ENCODE measurements at places on chromosomes 11 and 22. TPM values are rescaled to one million over a fixed set of nuclear protein-coding genes. Genes with fewer than 3 reads are reported as not detected.

DNA sequence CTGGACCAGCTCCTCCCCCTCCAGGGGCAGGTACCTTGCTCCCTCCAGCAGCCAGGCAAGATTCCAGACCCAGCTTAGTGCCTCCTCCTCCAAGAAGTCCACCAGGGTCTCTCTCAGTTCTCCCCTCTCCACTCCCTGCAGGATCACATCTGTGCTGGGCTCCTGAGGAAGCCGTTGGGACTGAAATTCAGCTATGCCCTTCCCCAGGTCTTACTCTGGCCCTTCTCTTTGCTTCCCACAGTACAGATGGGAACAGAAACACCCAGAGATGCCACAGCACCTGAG, 14.6 kb downstream of the WNT7B start:
- H3K36me3 ChIP-seq = no peaks in the 10 kb centered on the region
- no peak overlapping the region for H3K4me3 ChIP-seq
- H3K4me1 ChIP-seq = peaks cover 15% of the 10 kb centered on the region

GRCh38 chr11:112421879-112422278, 161.2 kb upstream of the PLET1 start:
- no peak overlapping the region for H3K4me3 ChIP-seq
- no peaks in the 10 kb centered on the region for H3K4me1 ChIP-seq
- H3K27ac ChIP-seq = no peak overlapping the region
- H3K27me3 ChIP-seq = no peaks in the 10 kb centered on the region
- DNase-seq = no peak
- H3K36me3 ChIP-seq = no peaks in the 10 kb centered on the region

DNA sequence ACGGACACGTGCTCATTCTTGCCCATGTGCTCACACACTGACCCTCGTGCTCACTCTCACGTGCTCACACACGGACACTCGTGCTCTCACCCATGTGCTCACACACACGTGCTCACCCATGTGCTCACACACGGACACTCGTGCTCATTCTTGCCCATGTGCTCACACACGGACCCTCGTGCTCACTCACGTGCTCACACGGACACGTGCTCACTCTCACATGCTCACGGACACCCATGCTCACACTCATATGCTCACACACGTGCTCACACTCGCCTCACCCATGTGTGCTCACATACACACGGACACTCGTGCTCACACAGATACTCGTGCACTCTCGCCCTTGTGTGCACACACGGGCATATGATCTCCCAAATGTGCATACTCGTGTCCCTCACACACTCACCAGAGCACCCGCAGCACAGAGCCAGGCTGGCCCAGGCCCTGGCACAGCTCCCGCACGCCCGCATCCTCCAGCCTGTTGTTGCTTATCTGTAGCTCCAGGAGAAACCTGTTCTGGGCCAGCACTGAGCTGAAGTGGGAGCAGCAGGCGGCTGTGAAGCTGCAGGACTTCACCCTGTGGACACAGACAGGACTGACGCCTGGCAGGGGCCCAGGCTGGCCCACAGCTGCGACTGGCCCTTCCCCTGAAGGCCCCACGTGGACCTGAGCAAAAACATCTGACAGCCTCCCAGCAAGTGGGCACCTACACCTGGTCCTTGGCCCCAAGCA, 9.3 kb downstream of the RNH1 start:
- no peak overlapping the region for H3K27ac ChIP-seq
- H3K36me3 ChIP-seq = peaks cover 42% of the 10 kb centered on the region
- no peak for DNase-seq

DNA sequence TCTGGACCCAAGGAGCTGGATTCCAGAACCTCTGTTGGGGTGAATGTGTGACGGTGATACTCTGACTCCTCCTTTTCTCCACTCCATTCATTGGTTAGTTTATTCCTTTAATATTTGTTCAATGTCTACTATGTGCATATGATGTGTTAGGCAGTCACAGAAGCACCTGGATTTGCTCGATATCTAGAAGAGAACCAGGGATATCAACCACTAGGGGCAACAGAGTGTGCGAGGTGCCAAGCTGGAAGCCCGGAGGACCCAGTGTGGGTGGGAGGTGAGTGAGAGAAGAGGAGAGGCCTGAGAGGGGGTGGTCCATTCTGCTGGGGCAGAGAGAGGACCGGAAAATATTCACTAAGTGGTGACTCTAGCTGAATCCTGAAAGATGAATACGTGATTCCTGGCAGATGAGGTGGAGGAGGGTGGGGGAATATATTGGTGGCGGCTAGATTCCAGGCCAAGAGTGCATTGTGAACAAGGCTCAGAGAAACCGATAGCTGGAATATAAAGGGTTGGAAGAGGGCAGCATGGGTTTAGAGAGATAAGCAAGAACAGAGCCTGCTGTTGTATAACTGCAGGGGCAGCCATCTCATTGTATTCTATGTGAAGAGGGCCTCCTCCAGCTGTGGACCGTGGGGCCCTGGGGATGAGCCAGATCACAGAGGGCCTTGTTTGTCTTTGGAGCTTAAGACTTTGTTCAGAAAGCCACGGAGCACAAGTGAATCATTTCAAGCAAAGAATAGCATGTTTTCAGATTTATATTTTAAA, 6.9 kb upstream of the TIMP3 start:
- H3K36me3 ChIP-seq = no peaks in the 10 kb centered on the region
- H3K4me3 ChIP-seq = peak overlapping the region; percentile 7
- H3K27me3 ChIP-seq = no peaks in the 10 kb centered on the region
- peak; percentile 90 for DNase-seq
- H3K4me1 ChIP-seq = peaks cover 78% of the 10 kb centered on the region

GRCh38 chr11:113085446-113085845, 124.2 kb downstream of the NCAM1 start:
- no peaks in the 10 kb centered on the region for H3K27me3 ChIP-seq
- H3K4me3 ChIP-seq = no peak overlapping the region
- no peak for DNase-seq
- no peaks in the 10 kb centered on the region for H3K36me3 ChIP-seq
- no peaks in the 10 kb centered on the region for H3K4me1 ChIP-seq
- H3K27ac ChIP-seq = no peak overlapping the region

DNA sequence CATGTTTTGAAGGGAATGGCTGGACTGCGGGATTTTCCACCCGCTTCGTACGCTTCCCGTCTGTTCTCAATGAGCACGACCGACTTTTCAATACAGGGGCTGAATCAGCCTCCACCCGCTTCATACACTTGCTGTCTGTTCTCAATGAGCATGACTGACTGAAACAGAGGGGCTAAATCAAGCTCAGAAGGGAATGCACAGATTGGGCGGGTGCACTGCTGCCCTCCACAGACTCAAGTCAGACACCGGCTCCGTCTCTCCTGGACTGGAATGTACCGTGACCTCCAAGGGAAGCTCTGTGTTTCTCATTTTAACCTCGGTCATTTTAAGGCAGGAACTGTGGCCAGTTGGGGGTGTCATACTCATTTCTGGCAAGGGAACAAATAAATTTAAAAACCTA, 48.5 kb downstream of the BRD1 start:
- H3K27ac ChIP-seq = no peak overlapping the region
- H3K4me1 ChIP-seq = no peaks in the 10 kb centered on the region
- H3K4me3 ChIP-seq = no peak overlapping the region
- H3K27me3 ChIP-seq = no peaks in the 10 kb centered on the region
- DNase-seq = no peak
- H3K36me3 ChIP-seq = peaks cover 60% of the 10 kb centered on the region

DNA sequence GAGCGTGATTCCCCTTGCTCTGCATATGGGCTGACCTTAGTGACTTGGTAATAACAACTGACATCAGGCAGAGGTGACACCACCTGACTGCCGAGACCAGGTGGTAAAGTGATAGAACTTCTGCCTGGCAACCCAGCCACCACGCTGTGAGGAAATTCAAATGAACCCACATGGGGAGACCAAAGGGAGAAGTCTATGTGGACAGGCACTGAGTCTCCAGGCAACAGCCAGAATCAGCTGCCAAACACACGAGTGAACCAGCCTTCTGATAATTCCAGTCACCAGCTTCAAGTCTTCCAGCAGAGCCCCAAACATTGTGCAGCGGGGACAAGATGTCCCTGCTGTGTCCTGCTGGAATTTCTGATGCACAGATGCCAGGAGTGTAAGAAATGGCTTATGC, 29.7 kb downstream of the SPATA19 start:
- no peaks in the 10 kb centered on the region for H3K27me3 ChIP-seq
- DNase-seq = no peak
- no peak overlapping the region for H3K4me3 ChIP-seq
- no peak overlapping the region for H3K27ac ChIP-seq

DNA sequence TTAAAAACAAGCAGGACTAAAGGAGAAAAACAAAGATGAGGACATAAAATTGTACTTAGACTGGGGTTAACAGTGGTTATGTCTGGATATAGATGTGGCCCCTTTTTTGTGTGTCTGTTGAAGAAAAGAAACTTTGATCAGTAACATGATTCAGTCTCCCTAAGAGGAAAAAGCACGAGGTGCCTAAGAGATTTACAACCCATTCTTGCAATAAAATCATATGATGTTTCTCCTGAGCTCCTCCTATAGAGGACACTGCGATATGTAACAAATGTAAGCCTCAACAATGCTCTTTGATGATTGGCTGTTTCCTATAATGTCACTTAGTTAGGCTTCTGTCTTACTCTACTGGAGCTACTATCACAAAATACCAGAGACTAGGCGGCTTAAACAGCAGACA, 77.9 kb downstream of the FBXO7 start:
- no peaks in the 10 kb centered on the region for H3K27me3 ChIP-seq
- no peak for DNase-seq
- no peaks in the 10 kb centered on the region for H3K4me1 ChIP-seq
- H3K27ac ChIP-seq = no peak overlapping the region
- H3K36me3 ChIP-seq = no peaks in the 10 kb centered on the region

- no peaks in the 10 kb centered on the region for H3K27me3 ChIP-seq
- H3K4me3 ChIP-seq = no peak overlapping the region
- H3K36me3 ChIP-seq = peaks cover 24% of the 10 kb centered on the region
- H3K27ac ChIP-seq = no peak overlapping the region
- peaks cover 10% of the 10 kb centered on the region for H3K4me1 ChIP-seq
- no peak for DNase-seq
Measured at GRCh38 chr11:10793470-10794255, 15.1 kb downstream of the EIF4G2 start.

- H3K4me3 ChIP-seq = no peak overlapping the region
- no peak for DNase-seq
- H3K36me3 ChIP-seq = no peaks in the 10 kb centered on the region
- no peaks in the 10 kb centered on the region for H3K4me1 ChIP-seq
Measured at GRCh38 chr11:119797123-119797611, 68.2 kb upstream of the NECTIN1 start.

GRCh38 chr11:45580399-45580798, 85.0 kb downstream of the CHST1 start:
- H3K36me3 ChIP-seq = no peaks in the 10 kb centered on the region
- no peak overlapping the region for H3K4me3 ChIP-seq
- peaks cover 2% of the 10 kb centered on the region for H3K27me3 ChIP-seq

GRCh38 chr11:117663821-117664220, 133.2 kb downstream of the DSCAML1 start:
- H3K27me3 ChIP-seq = no peaks in the 10 kb centered on the region
- H3K4me1 ChIP-seq = peaks cover 10% of the 10 kb centered on the region
- no peak overlapping the region for H3K27ac ChIP-seq
- DNase-seq = no peak
- no peaks in the 10 kb centered on the region for H3K36me3 ChIP-seq

DNA sequence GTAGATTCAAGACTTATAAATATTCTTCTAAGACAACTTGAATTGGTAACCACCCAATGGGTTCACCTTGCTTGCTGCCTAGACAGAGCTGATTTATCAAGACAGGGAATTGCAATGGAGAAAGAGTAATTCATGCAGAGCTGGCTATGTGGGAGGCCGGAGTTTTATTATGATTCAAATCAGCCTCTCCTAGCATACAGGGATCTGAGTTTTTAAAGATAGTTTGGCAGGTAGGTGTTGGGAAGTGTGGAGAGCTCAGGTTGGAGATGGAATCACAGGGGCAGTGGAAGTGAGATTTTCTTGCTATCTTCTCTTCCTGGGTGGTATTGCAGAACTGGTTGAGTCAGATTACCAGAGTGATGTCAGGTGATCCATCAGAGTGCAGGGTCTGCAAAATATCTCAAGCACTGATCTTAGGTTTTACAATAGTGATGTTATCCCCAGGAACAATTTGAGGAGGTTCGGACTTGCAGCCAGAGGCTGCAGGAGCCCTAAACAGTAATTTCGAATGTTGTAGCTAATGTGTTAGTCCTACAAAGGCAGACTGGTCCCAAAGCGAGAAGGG, 1448.6 kb upstream of the RAG2 start:
- no peaks in the 10 kb centered on the region for H3K27me3 ChIP-seq
- no peaks in the 10 kb centered on the region for H3K4me1 ChIP-seq
- no peaks in the 10 kb centered on the region for H3K36me3 ChIP-seq
- DNase-seq = no peak
- H3K27ac ChIP-seq = no peak overlapping the region

GRCh38 chr11:56886455-56886854, 102.3 kb upstream of the OR5AK2 start:
- H3K4me1 ChIP-seq = peaks cover 20% of the 10 kb centered on the region
- DNase-seq = no peak
- H3K36me3 ChIP-seq = no peaks in the 10 kb centered on the region

DNA sequence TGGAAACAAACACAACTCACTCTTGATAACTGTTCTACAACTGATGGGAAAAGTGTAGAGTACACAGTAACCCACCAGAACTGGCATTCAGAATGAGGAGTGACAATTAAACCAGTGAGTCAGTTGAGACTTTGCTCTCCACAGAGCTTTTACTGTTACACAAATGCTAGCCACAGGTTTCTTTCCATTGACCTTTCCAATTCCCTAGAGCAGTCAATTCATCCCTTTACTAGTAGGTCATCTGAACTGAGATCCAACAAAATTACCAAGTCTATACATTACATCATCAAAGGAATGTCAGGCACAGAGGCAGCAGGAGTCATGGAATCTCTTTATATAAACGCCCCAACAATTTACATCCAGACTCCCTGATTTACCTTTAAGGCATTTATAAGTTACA, 65.9 kb downstream of the PHF21A start:
- no peak overlapping the region for H3K27ac ChIP-seq
- peak; percentile 80 for DNase-seq
- H3K27me3 ChIP-seq = no peaks in the 10 kb centered on the region
- H3K36me3 ChIP-seq = no peaks in the 10 kb centered on the region
- peaks cover 14% of the 10 kb centered on the region for H3K4me1 ChIP-seq
- no peak overlapping the region for H3K4me3 ChIP-seq

- H3K4me3 ChIP-seq = no peak overlapping the region
- no peaks in the 10 kb centered on the region for H3K27me3 ChIP-seq
- DNase-seq = no peak
- peaks cover 75% of the 10 kb centered on the region for H3K4me1 ChIP-seq
- H3K27ac ChIP-seq = peak overlapping the region; percentile 43
Measured at GRCh38 chr11:834371-835316, 1.9 kb downstream of the CD151 start.

DNA sequence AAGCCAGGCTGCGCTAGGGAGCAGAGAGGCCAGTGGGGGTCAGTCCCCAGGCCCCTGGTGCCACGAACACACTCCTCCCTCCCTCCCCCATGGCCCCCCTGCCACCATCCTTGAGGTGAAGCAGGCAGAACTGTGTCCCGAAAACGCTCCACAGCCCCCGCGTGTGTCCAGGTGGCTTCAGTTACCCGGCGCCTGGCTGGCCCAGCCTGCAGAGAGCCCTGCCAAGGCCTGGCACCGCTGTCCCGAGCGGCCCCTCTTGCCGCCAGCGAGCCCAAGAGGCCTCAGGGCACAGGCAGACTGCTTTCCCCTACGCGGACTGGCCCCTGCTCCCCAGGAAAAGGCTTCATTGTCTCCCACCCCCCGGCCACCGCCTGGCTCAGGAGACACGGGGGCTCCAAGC, 27.7 kb downstream of the CDKN1C start:
- H3K36me3 ChIP-seq = no peaks in the 10 kb centered on the region
- H3K27ac ChIP-seq = no peak overlapping the region
- H3K27me3 ChIP-seq = peaks cover 16% of the 10 kb centered on the region
- H3K4me3 ChIP-seq = no peak overlapping the region
- DNase-seq = no peak

Gene P4HA3
- not detected for polyA plus RNA-seq

Gene UCP3
- 0.10 TPM for polyA plus RNA-seq

Gene FGF19
- polyA plus RNA-seq = 0.16 TPM

Gene SYT13
- polyA plus RNA-seq = 0.13 TPM

Gene CYTH4
- not detected for polyA plus RNA-seq

Gene CRYBB3
- polyA plus RNA-seq = 0.60 TPM

Data from HepG2 (cell line).